ENCODE measurements at places on chromosomes 3 and 15.

DNA sequence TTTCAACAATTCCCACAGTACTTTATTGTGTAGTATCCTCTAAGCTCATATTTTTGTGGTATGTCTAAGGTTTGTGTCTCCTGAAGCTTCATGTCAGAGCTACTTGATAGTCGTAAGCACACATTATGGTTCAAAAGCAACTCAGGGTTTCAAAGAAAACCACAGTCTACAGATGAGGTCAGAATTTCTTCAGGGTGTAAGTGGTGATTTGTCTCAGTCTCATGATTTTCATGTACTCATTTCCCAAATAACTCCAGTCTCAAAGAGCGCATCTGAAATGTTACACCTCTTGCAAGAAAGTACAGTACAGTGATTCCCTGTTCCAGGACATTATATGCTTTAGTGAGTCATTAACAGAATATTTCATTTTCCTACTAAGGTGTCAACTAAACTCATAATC, 47.5 kb upstream of the SSR3 start:
- DNase-seq: no peak

GRCh38 chr15:96560246-96560895, 229.9 kb downstream of the NR2F2 start:
- no peak for DNase-seq

- DNase-seq: peak; percentile 81
Measured at GRCh38 chr3:119294696-119295671, 801 bp downstream of the ARHGAP31 start.

GRCh38 chr3:85838921-85839320, 880.1 kb downstream of the CADM2 start:
- no peak for DNase-seq

DNA sequence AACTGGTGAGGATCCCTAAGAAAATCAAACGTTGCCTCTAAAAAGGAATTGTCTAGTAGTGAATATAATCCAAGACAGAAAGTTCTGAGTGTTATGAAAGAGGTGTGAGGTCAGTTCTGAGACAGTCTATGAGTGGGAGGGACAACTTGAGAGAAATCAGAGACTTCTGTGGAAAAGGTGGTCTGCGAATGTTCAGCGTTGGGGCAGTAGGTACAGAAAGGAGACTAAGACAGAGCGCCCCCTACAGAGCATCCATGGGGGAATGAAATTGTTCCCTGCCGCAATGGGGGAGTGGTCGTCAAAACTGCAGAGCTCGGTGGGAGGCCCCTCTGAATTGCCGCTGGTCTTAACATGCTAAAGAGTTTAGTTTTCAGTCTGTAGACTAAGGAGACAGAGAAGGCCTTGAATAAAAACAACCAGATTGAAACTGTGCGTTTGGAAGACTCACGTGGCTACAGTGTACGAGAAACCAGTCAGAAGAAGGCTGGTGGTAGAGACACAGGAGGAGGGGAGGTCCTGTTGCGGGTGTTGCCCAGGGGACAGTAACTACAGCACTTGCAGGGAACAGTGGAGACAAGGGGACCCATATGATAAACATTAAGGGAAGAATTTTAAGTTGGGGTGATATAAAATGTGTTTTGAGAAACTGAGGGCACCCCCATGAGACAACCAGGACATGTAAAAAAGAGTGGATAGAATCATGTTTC, 6.9 kb downstream of the TNIK start:
- no peak for DNase-seq

- DNase-seq: no peak
Measured at GRCh38 chr15:55461447-55461846, 46.6 kb downstream of the DNAAF4 start.

DNA sequence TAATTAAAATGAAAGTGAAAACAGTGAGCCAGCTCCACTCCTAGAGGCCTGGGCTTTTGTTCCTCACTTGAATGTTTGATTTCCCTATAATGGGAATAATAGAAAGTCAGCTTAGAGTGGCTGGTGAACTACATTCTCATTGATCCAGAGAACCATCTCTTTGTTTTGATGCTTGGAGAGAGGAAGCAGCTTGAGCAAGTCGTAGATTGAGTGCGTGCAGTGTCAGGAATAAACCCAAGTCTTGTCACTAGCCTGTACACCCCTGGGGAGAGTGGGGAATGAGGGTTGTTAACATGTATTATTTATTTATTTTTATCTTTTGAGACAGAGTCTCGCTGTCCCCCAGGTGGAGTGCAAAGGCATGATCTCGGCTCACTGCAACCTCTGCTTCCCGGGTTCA, 885 bp upstream of the LSG1 start:
- DNase-seq: no peak

Measured in stimulated activated CD4-positive, alpha-beta T cell treated with anti-CD3 and anti-CD28 coated beads, Interleukin-4, amount 100 ng/mL, for 4 hours (primary cell).